ENCODE measurements at places on chromosomes 7 and 10.
A peak's percentile ranks its signal among the peaks of the same experiment; 100 is the strongest.

- no peak for DNase-seq
Observed at GRCh38 chr10:101073631-101074030, 11.8 kb downstream of the KAZALD1 start.

- DNase-seq: no peak
Observed at GRCh38 chr7:16129431-16130110, 291.8 kb downstream of the CRPPA start.

GRCh38 chr7:22256541-22257096, 100.3 kb downstream of the RAPGEF5 start:
- no peak for DNase-seq

GRCh38 chr10:93703066-93703465, 674 bp upstream of the FRA10AC1 start:
- peak; percentile 6 for DNase-seq
